Fibroblast of skin of back (primary cell): ENCODE measurements at places on chromosomes 12 and 14.

GRCh38 chr12:131941116-131941986 lies 8.4 kb upstream of the EP400 start:
- no peak for DNase-seq

- no peak for DNase-seq
Measured at GRCh38 chr12:53825246-53826081, 73.7 kb upstream of the CISTR start.

- DNase-seq, result peak; percentile 85
Measured at GRCh38 chr14:56124327-56124726, 6.1 kb downstream of the PELI2 start.

DNA sequence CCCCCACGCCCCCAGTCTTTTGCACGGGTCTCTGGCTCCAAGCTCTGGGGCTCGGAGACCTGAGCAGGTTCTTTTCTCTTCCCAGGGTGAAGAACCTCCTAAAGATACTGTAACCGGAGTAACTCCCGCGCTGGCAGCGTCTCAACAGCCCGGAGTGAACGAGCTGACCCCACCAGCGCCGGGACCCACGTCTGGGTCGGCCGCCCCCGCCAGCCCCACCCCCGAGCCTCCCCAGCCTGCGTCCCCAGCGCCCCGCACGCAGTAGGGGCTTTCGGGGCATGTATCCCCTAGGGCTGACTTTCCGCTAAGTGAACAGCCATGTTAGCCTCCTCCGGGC lies 858 bp downstream of the SLC35F4 start:
- no peak for DNase-seq

DNA sequence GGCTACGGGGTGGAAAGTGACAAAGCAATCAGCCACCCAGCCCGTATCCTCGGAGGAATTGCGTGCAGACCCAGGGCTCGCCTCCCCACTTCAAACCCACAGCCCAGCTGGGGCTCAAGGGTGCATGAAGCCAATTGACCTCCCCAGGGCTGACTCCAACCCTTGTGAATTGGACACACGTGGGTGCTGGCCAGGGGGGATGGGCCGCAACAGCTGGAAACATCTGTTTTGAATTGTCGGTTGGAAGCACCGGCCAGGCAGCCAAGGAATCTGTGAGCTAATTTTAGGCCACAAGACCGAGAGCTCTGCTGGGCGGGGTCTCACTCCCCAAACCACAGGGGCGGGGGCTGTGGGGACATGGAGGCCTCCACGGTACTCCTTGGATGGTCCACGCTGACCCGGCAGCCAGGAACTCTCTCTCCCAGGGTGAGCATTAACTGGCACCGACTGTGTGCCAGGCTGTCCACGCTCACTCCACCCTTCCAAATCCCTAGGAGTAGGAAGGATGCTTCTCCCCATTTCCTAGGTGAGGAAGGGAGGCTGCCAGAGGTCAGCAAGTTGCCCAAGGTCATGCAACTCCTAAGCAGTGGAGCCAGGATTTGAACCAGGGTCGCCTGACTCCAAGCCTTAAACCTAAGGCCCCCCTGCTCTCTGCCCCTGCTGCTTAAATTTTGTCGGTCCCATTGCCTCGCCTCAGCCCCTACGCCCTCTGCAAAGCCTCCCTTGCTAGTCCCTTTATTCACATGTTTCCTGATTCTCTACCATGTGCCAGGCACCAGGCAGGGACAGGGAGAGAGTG lies 11.9 kb upstream of the TMEM119 start:
- DNase-seq, result peak; percentile 92

DNA sequence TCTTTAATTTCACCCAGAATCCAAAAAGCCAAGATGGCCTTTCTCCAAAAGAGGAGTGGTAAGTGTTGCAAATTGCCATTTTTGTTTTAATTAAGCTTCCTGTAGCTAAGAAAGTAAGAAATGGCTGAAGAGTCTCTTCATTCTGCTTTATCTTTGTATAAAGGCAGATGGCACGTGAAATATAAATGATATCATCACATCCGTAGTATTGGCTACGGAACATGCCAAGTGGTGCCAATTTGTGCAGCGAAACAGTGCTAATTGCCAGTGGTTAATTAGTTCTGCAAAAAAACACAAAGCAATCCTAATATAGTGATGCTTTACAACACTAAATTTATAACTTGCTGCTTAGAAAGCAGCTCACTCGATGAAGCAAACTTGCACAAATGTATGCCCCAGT lies 29.4 kb downstream of the PLEKHG7 start:
- DNase-seq, result no peak

DNA sequence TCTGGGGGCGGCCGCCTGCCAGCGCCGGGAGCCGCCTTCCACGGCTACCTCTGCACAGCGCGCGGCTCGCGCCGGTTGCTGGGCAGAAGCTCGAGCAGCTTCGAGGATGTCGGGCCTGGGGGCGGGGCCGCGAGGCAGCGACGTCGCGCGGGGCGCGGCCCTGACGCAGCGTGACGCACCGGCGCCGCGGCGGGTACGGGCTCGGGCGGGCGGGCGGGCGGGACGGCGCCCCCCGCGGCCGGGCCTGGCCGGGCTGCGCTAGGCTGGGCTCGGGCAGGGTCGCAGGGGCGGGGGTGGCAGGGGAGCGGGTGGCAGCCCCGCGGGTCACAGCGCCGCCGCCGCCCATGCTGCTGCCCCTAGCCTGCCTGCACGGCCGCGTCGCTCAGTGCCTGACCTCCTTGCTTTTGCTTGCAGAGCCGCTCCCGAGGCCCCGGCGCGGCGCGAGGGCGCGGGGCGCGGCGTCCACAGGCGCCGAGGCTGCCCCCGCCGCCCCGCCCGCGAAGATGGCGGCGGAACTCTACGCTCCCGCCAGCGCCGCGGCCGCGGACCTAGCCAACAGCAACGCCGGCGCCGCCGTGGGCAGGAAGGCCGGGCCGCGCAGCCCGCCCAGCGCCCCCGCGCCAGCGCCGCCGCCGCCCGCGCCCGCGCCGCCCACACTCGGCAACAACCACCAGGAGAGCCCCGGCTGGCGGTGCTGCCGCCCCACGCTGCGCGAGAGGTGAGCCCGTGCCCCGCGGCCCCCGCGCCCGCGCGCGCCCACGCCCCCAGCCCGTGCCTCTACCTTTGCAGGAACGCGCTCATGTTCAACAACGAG lies at the start of gene BTBD6:
Gene BTBD6, plus strand, starts transcription at position 166 of the 814 bp plus-strand sequence. Its CDS starts 179 bp downstream, at position 345.
- DNase-seq, result peak; percentile 85
